IPS DF 19.7 (cell line): ENCODE measurements at places on chromosomes 4 and X.

DNA sequence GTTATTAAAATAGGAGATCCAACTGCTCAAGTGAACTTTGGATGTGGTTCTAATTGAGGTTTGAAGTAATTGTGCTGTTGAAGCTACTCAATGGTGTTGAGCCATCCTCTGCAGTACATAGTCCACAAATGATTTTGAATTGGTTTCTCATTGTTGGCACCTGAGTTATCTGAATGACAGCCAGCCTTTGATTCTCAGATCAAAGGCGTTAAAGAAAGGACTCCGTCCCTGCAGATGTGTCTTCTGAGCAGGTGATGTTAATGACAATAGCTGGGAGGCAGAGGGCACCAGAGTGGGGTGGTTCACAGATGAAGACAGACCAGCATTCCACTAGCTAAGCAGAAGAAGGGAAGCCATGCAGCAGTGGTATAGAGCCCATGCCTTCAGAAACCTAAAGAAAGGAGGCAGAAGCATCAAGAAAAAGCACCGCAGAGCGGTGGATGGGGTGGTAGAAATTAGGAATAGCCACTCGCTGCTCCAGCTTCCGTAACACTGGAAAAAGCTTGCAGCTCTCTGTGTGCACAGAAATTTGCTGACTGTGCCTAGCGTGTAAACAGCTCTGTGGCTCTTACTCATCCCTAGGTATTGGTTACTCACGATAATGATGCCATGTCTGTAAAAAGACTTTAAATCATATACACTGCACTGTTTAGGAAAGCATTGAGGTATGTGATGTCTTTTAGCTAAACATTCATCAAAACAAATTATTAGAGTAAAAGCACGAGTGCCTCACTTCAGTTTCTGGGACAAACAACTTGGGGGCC is 79.2 kb upstream of the CLCN4 start:
- no peak for DNase-seq

GRCh38 chrX:16963216-16963615 is 16.8 kb downstream of the REPS2 start:
- no peak for DNase-seq

DNA sequence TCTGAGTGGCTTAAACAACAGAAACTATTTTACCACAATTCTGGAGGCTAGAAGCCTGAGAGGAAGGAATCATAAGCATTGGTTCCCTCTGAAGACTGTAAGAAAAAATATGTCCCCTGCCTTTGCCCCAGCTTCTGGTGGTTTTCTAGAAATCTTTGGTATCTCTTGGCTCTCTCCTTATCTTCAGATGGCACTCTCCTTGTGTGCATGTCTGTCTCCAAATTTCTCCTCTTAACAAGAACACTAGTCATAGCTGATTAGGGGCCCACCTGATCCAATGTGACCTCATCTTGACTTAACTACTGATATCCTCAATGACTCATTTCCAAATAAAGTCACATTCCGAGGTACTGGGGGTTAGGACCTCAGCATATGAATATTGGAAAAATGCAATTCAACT is 635.0 kb upstream of the NR3C2 start:
- DNase-seq: no peak

- DNase-seq: no peak
These were observed 188.0 kb upstream of the HDX start for GRCh38 chrX:84690228-84690627.

GRCh38 chr4:168409089-168409801 is 71.0 kb downstream of the DDX60L start:
- no peak for DNase-seq

- no peak for DNase-seq
These were observed 117.3 kb downstream of the C4orf51 start for GRCh38 chr4:145797278-145797677.

DNA sequence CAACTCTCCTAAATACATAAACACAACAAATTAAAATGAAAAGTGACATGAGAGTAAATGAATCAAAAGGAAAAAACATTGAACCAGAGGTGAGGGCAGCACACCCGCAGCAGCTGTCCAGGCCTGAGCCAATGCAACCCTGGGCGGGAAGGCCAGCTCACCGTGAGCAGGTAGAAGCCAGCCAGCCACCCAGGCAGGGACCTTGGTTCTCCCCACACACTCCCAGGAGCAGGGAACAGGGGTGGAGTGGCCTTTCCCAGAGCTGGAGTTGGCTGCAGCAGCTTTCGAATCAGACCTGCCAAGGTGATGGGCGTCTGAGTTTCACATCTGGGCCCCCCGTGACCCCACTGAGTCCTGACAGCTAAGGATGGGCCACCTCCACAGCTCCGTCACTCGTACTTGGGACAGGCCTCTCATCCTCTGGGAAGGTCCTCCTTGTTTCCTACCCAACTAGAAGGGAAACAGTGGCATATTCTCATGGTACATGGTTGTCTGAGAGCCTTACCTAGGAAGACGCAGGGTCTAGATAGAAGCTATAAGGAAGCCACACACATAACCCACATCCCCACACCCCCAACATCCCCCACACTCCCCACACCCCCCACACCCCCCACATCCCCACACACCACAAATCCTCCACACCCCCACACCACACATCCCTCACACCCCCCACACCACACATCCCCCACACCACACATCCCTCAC is 172.2 kb downstream of the DCLK2 start:
- no peak for DNase-seq

DNA sequence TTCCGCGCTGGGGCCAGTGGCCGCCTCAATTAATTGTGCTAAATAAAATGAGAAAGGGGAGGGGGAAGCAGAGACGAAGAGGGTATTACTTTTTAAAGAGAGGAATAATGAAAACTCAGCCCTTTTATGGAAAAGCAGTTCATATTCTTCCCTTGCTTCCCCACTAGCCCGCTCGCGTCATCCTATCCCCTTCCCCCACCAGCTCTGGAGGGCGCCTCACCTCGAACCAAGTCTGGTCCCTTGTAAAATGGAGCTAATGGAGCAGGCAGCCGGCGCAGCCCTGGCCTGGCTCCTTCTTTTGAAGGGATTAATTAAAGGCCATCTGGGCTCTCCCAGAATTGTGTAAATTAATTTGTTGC is 511 bp upstream of the NKX6-1 start:
- DNase-seq: no peak

GRCh38 chr4:762211-763190 is 56.9 kb downstream of the PCGF3 start:
- DNase-seq: no peak

DNA sequence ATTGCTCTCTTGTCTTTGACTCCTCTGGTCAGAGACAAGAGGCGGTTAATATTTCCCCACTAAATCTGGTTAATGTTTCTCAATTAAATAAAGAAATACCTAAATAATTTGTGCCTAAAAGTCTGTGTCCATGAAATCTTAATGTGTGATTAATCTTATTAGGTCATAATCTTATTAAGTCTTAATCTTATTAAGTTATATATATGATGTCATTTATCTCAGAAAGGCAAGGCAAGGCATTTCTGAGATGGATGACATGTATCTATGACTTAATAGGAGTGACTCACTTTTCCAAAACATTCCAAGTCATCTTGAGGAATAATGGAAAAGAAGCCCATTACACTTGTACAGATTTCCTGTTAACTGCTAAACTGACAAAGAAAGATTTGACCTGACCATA is 74.7 kb downstream of the TRAM1L1 start:
- no peak for DNase-seq

GRCh38 chrX:43949669-43950068 is 23.5 kb downstream of the NDP start:
- peak; percentile 33 for DNase-seq

- DNase-seq: no peak
These were observed at the start of gene CD99 for GRCh38 chrX:2690856-2691542. TSS of gene CD99 (plus strand) at chrX:2691295. CDS start at chrX:2691361, 66 bp downstream.

DNA sequence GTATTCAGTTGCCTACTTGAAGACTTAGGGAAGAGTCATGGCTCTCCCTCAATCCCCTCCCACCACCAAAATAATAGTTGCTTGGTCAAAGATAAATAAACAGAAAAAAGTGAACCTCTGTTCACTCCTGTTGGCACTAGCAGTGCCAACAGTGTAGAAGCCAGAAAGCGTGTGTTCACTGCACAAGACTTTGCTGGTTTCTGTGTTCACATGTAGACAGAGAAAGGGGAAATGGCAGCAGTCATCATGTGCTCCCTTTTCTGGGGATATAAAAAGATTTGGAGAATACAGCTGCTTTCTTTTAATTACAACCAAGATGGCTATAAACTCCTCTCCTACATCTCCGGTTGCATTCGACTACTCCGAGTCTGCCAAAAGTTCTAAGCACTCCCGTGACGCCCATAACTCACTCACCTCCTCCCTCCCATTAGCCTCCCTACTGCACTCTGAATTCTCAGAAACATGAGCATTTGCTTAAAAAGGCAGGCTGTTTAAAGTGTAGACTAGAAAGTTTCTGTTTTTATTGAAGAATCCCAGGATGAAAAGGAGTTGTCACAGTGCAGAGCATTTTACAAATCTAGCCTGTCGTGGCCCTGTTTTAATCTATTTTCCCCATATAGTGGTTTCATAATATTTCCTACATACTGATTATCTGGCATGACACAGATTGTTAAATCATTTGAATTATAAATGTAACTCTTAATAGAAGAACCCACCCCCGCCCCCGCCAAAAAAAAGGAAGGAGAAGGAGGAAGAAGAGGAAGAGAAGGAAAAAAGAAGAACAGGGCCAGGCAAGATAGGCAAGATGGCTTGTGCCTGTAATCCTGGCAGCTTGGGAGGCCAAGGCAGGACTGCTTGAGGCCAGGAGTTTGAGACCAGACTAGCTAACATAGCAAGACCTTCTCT is 16.7 kb downstream of the LGI2 start:
- no peak for DNase-seq

DNA sequence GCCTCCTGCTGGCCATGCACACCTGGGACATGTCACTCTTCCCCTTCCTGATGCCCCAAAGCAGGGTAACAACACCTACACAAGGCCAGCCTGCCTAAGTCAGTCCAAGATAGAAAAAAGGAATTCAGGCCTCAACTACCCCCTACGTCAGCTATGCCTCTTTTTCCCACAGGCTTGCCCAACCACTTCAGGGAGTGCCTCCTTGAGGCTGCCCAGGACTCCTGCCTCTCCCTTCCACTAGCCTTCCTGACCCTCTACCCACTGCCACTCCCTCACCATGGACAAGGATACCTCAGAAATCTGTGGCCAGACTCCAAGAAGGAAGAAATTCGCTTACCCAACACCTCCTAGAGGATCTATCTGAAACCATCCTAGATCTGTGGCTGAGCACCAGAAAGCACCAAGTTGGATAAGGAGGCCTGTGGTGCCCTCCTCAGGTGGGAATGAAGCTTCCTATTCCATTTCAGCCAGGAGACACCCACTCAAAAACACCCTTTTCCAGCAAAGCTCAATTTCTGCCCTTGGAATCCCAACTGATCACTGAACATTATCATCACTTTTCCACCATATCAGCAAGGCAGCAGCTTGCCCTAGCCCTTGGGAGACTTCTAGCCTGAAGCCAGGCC is 1.8 kb downstream of the KDM5C start:
- DNase-seq: no peak

GRCh38 chrX:142861557-142861956 is 164.2 kb upstream of the SPANXN4 start:
- DNase-seq: no peak

GRCh38 chr4:150960079-150960478 is 55.0 kb downstream of the LRBA start:
- DNase-seq: peak; percentile 20

- DNase-seq: no peak
These were observed 55.8 kb downstream of the BCOR start for GRCh38 chrX:40041915-40042314.

GRCh38 chrX:72540318-72540717 is 32.3 kb downstream of the HDAC8 start:
- DNase-seq: no peak

GRCh38 chr4:59583845-59584568 is 1616.1 kb upstream of the ADGRL3 start:
- DNase-seq: no peak

- no peak for DNase-seq
These were observed 242.0 kb downstream of the BCOR start for GRCh38 chrX:39855748-39856129.

- no peak for DNase-seq
These were observed 836 bp downstream of the GRPR start for GRCh38 chrX:16124201-16124600.

GRCh38 chrX:130085551-130086446 is 24.5 kb downstream of the ELF4 start:
- DNase-seq: no peak

DNA sequence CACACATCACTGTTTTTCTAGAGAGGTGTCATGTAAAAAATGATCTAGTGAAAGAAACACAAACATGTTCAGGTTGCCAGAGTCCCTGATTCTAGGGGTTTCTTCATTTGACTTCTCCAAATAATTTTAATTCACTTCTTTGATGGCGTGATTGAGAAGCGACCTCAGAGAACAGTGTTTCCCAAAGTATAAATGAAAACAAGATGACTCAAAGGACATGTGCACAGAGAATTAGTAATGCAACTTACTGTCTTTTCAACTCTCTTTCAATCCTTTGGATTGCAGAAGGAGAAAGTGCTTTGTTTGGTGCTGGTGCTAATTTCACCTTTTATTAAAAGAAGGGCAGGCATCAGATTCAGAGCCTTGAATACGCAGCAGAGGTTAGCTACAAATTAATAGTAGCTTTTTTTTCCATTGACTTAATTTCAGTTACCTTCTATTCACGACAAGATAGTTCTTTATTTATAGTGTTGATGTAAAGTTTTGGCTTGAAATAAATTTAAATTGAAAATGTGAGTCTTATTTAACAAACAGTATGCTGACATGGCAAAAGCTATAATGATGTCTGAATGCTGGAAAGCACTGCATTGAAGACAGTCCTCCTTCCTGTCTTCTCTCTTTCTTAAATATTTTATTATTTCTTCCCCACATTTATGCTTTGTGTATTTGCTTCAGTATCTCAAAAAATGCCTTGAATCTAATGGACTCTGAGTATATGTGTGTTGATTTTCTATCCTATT is 85.1 kb downstream of the SLC10A7 start:
- no peak for DNase-seq

- DNase-seq: no peak
These were observed 211.5 kb downstream of the PDGFRA start for GRCh38 chr4:54440394-54441136.

DNA sequence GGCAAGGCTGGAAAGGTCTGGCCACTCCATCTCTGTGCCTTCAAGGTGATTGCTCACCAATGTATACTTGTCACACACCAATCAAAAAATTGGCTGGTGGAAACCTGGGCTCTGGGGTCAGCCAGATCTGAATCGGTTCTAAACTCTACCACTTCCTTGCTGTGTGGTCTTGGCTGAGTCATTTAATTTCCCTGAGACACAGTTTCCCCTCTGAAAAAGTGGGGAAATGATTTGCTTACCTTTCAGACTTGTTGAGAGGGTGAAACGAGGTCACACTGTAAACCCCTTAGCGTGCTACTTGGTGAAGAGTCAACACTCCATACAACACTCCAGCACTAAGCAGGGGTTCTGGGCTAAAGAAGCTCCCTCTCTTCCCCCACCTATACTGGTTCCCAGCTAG is 252.3 kb upstream of the ZIC3 start:
- no peak for DNase-seq
